ENCODE measurements at places on chromosomes 2 and 18.
A peak's percentile ranks its signal among the peaks of the same experiment; 100 is the strongest.

DNA sequence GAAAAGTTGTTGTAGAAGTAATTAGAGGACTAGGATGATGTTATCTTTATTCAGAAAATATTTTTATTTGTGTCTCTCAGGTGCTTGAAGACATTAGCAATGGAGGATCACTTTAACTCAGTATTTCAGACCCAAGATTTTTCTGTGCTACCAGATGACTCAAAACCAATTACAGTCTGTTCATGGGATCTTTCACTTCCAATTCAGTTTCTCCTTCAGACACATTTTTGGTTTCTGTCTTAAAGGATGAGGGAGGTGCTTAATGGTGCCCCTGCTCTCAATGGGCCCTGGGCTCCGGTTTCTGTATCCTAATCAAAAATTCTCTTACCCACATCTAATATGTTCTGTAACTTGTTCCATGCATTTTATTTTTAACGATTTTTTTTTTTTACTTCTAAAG is 53.7 kb upstream of the HDAC4 start:
- DNase-seq: no peak

- DNase-seq: no peak
Observed at GRCh38 chr2:171154348-171154747, 6.3 kb downstream of the TLK1 start.

DNA sequence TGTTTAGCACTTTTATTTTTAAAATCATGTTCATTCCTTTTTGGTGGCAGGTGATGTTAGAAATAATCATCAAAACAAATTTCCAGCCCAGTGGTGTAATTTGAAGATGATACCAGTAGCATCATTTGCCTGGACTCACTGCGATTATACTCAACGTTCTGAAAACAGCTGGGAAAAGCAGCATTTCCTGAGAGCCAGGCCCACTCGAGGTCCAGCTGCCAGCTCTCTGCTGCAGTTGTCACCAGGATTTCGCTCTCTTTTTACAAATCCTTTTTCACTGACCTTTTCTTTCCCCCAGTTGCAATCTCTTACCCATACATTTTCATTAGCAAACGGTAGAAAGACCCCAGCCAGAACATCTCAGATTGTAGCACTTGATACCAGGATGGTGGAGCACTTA is 110.6 kb upstream of the LYPD1 start:
- DNase-seq: no peak

DNA sequence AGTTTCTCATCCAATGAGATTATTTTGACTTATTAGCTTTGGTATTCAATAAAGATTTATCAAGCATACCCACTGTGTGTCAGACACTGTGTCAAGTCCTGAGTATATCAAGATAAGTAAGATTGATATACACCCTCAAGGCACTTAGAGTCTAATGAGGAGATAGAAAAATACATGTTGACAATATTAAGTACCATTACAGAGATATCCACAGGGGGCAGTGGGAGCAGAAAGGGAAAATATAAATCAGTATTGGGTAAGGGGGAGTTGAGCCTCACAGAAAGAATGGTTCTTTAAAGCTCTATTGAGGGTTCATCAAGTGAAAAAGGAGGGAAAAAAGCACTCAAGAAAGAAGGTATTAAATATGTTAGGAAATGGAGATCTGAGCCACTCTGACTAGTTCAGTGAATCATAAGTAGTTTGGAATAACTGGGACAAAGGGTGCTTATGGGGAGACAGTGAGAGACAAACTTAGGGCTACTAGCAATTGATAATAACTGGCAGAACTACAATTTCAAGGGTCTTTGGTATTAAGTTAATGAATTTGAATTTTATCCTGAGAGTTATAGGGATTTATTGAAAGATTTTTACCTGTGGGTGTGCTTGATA is 45.5 kb upstream of the SLC8A1 start:
- no peak for DNase-seq

DNA sequence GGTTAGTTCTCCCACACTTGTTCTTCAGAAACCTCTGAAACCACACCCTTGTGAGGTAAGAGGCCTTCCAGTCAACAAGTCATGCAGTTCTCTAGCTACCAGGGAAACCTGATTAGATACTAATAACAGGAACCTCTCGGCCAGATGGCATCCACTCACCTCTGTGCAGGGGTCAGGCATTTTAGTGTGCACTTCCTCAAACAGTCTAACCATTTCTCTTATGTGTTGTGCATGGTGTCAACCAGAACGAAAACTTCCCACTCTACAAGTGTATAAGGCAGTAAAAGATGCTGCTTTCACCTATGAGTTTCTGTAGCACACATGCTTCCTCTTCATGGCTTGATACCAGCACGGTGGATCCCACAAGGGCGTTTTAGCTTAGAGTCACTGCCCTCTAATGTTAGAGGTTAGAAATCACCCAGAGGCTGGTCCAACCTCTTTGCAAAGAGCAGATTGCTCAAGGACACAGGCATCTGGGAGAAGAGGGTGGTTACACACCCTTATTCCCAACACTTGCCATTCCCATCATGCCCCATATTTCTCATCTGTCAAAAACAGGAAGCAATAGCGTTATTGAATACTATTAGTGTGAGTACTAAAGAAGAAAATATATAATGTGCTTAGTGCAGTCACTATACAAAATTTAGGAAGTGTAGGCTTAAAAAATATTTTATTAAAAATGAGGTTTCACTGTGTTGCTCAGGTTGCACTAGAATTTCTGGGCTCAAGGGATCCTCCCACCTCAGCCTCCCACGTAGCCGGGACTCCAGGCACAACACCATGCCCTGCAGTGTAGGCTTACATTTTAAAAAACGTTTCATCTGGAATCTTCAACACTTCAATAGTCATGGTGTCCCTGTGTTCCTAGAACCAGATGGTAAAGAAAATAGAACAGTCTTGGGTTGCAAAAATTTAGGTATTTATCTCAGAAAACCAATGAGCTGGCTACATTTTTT is 34.5 kb upstream of the RAB31 start:
- no peak for DNase-seq

- no peak for DNase-seq
Observed at GRCh38 chr2:68791914-68792313, 57.3 kb downstream of the ARHGAP25 start.

- peak; percentile 31 for DNase-seq
Observed at GRCh38 chr18:45686891-45687611, 36.9 kb upstream of the SLC14A1 start.

DNA sequence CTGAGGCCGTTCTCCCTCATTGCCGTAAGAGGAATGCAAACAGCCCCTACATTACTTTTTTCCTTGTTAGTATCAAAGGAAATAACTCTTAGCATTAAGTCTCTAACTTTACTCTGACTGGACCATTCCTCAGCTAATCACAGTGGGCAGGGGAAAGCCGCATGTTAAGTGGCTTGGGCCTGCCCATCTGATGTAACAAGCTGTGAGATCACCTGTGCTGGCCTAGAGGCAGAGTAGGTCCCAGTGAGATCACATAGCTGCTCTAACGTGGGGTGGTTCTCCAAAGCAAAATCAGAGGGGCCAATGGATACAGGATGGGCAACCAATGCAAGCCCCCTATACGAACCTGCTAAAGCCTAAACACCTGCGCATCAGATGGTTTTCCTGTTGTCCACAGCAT is 5.9 kb upstream of the MOCOS start:
- no peak for DNase-seq

DNA sequence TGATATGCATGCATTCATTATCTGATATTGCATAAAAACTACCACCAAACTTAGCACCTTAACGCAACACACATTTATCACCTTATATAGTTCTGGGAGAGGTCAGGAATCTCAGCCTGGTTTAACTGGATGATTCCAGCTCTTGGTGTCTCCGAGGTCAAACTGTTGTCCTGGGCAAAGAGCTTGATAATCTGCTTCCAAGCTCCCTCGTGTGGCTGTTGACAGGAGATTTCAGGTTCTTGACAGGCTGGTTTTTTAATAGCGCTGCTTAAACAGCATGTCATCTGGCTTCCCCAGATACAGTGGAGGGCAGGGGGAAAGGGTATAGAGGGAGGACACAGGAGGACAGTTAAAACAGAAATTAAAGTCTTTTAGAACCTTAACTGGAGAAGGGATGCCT is 785.0 kb downstream of the CNTNAP5 start:
- no peak for DNase-seq

DNA sequence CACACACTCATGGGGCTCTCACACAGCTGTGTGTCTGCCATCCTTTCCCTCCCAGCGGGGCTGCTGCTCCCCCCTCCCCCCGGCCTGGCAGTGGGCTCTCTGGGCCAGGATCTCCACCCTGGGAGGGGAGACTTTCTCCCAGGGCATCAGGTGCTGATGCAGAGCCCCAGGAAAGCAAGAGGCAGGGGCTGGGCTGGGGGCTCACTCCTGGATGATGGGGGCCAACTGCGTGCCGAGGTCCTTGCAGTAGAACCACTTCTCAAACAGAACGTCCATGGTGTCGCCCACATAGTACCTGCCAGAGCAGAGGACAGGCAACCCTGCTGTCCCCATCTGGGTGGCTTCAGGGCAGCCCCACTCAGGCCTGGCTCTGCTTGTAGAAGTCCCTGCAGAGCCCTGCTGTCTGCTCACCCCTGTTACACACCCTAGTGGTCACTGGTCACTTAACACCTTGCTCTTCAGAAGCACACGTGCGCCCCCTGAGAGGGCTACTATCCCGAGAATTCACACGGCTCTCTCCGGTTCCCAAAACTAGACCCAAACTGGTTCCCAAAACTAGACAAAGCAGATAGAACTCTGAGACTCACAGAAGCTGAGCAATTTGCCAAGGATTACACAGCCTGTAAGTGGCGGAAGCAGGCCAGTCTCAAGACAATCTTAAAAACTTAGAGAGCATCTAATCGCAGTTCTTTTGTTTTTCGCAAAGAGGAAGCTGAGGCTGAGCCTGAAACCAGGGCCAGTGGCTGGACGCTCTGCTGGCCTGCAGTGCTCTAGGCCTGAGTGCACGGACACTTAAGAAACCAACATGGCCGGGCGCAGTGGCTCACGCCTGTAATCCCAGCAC is 6.6 kb upstream of the OXER1 start:
- no peak for DNase-seq

DNA sequence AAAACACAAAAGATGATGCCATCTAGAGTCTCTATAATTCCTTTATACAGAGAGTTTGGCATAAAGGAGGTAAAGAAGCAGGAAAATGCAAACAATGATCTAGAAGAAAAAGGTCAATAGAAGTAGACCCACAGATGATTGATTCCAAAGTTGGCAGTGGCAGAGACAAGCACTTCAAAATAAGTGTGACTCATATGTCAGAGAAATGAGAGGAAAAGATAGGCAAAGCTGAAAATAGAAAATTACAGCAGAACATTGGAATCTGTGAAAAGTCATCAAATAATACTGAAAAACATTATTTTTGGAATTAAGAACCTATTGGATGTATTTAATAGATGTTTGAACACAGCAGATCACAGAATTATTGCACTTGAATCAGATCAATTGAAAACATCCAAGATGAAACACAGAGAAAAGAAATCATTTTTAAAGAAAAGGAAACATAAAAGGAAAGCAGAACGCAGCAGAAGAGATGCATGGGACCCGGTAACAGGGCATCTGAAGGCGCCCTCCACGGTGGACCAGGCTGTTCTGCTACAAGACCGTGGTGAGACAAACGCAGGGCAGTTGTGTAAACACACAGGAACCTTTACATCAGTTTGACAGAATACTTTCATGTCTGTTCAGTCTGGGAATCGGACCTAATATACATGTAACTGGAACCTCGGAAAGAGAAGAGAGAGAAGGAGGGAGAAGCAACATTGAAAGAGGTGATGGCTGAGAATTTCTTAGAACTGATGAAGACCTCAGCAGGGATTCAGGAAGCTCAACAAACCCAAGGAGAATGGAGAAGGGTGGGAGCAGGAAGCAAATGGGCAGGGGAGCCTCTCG is 74.6 kb upstream of the GPC1 start:
- DNase-seq: no peak

- no peak for DNase-seq
Observed at GRCh38 chr18:55245211-55245614, 286.0 kb upstream of the CCDC68 start.

DNA sequence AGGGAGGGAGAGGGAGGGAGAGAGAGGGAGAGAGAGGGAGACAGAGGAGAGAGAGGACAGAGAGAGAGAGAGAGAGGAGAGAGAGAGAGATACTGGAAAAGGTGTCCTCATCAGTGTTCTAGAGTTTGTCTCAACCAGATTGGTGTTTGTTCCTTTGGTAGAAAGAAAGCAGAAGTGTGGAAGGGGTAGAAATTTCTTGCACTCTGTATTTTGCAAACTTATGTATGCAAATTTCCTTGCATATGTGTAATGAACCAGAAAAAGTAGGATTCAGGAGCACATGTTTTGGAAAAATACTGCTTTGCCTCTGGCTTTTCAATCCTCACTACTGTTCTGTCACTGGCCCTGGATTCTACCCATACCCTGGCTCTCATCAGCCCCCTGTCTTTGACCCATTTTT is 1.1 kb upstream of the SP140 start:
- DNase-seq: no peak

- DNase-seq: no peak
Observed at GRCh38 chr2:148013876-148014275, 6.7 kb downstream of the ORC4 start.

GRCh38 chr2:96241900-96242611 is 23.7 kb downstream of the TMEM127 start:
- DNase-seq: peak; percentile 19

DNA sequence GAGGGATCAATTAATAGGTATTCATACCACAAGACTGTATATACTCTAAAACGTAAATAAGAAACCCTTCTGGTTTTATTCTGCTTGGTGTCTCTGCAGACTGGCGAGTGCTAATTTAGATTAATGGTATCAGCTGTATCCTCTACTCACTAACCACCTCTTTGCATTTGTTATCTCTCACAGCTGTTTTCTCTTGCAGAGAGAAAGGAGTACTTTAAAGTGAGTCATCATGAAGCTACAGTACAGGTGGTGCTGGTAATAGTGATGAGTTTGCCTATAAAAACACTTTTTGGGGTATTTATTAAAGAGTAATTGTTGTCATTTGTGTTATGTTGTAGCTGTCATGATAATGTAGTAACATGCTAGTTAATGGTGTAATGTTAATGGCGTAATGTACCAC is 147.7 kb downstream of the NETO1 start:
- DNase-seq: no peak

DNA sequence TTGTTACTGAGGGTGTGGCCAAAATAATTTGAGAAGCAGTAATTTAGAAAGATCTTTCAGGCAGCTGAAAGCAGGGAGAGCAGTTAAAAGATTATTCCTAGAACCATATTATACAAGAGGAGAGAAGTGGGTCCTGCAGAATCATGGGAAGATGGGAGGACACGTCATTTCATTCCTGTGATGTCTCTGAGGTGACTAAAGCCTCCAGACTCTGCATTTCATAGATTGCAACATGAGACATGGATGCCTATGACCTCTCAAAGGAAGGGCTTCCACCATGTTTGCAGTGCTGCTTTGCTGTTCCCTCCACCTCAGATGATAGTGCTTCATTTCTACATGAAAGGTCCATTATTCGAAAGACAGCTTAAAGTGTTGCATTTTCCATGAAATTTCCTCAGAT is 788.4 kb downstream of the TSN start:
- DNase-seq: no peak

GRCh38 chr2:127590386-127591190 is 55.1 kb downstream of the MYO7B start:
- no peak for DNase-seq
